Neural crest cell (in vitro differentiated cells): ENCODE measurements at places on chromosomes 7 and 10. TPM values are rescaled to one million over a fixed set of nuclear protein-coding genes. Genes with fewer than 3 reads are reported as not detected.

The CHST12 gene
- 13.5 and 15.0 TPM in 2 replicates for total RNA-seq

The AGBL3 gene
- 3.5 and 5.5 TPM in 2 replicates for total RNA-seq

The ZNF800 gene
- 29.5 and 29.8 TPM in 2 replicates for total RNA-seq

The KCNIP2 gene
- 2.2 and 3.9 TPM in 2 replicates for total RNA-seq

- no peak for DNase-seq
These were observed 86.5 kb downstream of the PROSER2 start for GRCh38 chr10:11909618-11910017.

DNA sequence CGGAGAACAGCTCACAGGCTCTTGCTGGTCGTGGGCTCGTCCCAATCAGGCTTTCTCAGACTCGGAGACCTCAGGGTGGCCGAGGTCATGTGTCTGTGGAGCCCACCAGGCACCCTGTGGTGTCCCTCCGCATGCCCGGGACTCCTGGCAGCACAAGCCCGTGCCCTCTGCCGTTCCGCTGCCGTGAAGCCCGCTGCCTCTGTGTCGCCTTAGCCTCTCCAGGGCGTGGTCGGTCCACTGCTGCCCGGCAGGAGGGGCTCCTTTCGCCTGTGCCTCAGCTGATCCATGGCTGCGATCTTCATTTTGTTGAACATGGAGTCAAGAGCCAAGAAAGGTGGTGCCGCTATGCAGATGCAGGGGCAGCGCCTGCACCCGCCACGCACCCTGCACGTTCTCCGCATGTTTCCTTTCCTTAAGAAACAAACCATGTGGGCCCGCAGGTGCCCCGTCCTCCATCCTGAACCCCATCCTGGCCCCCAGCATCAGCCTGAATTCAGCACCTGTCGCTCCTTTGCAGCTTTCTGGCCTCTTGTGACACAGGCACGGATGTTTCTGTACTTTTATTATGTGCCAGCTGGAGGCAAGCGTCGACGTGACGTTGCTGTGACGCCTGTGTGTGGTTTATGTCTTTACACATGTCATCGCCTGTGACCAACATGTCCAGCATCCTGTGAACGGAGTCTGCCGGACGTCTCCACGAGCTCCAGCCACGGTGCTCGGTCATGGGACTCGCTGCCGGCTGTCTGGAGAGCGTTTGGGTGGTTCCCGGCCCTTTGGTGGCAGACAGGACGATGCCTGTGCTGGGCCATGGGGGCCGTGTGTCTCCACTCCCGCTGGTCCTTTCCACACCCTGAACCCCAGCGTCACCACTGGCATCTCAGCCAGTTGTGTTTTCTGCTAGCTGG lies 69.9 kb downstream of the NKX6-2 start:
- no peak for DNase-seq

DNA sequence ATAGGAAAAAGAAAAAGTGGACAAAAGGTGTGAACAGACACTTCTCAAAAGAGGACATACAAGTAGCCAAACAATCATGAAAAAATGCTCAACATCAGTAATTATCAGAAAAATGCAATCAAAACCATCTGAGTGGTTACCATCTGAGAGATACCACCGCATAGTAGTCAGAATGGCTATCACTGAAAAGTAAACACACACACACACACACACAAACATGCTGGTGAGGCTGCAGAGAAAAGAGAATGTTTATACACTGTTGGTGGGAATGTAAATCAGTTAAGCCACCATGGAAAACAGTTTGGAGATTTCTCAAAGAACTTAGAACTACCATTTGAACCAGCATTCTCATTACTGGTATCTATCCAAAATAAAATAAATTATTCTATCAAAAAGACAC lies 145.7 kb downstream of the CYP26A1 start:
- DNase-seq, result no peak

DNA sequence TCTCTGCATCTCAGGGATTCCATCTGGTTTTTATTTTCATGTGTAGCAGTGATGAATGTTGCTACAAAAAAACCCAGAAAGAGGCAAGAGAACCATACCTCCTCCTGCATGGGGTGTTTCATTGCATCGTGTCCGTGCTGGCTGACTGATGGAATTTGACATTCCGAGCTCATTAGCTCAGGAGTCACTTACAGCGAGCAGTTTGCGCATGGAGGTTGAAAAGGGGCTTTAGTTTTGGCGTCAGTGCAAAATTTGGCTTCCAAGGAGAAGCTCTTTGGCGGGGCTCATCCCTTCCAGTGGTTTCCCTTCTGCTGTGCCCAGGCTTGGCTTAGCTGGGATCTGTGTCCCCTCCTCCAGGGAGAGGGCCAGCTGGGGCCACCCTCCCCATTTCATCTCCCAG lies 25.8 kb downstream of the EMX2 start:
- no peak for DNase-seq

DNA sequence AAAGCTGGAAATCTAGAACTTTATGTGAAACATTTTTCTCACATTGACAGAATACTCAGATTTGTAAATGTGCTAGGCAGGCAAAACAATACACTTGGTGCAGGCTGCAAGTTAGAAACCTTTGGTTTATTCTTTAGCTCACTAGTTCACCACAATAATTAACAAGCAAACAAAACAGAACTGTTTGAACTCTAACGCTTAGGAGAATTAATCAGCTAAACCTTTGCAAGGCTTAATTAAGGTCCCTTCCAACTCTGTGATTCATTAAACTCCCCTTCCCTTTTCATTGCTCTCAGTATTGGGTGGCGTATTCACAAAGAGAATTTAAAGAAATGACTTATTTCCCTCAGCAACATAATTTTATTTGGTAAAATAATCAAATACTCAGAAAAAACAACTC lies 99.0 kb downstream of the PON1 start:
- no peak for DNase-seq

DNA sequence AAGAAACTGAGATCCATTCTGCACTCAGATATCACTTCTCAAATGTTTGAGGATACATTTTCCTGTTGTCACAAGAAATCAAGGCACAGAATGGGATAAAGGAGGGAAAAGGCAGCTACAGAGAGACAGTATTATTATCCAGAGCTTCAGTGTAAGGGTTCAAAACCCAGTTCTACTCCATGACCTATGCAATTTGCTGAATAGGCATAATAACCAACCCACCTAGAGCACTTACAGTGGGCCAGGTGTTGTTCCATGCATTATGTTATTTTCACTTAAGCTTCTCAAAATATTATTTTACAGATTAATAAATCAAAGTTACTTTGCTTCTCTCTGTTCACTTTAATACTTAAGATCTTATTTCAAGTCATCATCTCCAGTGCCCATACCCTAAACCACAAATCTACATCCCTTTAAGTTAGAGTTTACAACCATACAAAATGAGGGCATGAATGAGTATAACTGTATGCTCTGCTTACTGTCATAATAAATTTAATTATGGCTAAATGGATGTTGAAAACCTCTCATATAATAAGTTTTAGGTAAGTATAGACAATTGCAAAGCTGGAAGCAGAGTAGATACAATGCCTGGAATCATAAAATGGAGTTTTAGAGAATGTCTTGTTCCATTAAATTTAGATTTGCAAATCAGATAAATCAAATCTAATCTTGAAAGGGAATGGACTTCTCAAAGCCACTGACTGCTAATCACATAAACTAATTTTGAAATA lies 28.1 kb upstream of the PCLO start:
- no peak for DNase-seq

DNA sequence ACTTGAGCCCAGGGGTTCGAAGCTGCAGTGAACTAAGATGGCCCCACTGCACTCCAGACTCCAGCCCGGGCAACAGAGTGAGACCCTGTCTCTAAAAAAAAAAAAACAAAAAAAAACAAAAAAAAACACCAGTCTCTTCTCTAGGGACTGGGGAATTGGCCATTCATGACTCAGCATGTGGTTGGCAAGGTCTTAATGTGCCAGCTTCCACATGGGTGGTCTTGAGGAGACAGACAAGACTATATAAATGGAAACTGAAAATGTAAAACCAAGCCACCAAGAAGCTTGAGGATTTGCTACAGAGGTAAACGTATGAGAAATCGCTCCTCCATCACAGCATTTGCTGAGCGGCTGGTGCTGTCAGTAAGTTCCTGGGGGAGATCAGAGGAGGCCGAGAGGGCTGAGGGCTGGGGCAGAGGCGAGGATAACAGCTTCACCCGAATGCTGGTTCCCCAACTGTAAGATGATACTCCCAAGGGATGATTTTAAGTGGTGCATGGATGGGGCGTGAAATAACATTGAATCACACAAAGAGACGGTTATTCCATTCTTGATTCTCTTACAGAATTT lies 128.7 kb downstream of the C10orf105 start:
- no peak for DNase-seq
